GM23248 (cell line): ENCODE measurements at places on chromosomes 4 and X.

- no peak overlapping the region for H3K27ac ChIP-seq
- DNase-seq, result no peak
- H3K4me3 ChIP-seq, result no peak overlapping the region
- no peaks in the 10 kb centered on the region for H3K27me3 ChIP-seq
- no peaks in the 10 kb centered on the region for H3K36me3 ChIP-seq
These were observed 34.5 kb upstream of the ALG13 start for GRCh38 chrX:111646515-111646914.

GRCh38 chr4:26815706-26816105 is 44.9 kb upstream of the STIM2 start:
- DNase-seq, result no peak
- no peak overlapping the region for H3K4me3 ChIP-seq
- H3K27ac ChIP-seq, result no peak overlapping the region
- H3K27me3 ChIP-seq, result no peaks in the 10 kb centered on the region
- H3K4me1 ChIP-seq, result peaks cover 6% of the 10 kb centered on the region

- H3K36me3 ChIP-seq, result peaks cover 30% of the 10 kb centered on the region
- H3K4me1 ChIP-seq, result peaks cover 19% of the 10 kb centered on the region
- H3K4me3 ChIP-seq, result peak overlapping the region; percentile 92
- peak; percentile 38 for DNase-seq
- no peaks in the 10 kb centered on the region for H3K27me3 ChIP-seq
- H3K27ac ChIP-seq, result no peak overlapping the region
These were observed 2.1 kb downstream of the HMGB2 start for GRCh38 chr4:173332021-173332487.

- H3K27ac ChIP-seq, result no peak overlapping the region
- H3K4me1 ChIP-seq, result no peaks in the 10 kb centered on the region
These were observed 804.7 kb upstream of the NDST4 start for GRCh38 chr4:115918149-115918548.

DNA sequence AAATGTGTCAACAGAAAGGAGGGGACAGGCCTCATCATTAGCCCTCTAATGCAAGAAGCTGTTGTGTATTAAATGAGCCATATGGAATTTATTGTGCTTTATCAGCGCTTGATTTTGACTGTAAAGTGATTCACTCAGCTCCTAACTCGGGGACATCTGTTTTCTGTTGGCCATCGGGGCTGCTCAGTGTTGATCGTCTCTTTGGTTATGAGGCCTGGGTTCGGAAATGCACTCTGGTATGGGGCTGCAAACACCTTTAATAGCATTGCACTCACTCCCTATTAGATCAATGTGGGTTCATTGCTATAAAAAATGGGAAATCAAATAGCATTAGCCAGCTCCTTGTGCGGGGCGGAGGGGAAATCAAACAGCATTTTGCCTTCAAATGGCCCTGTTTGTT is 6.4 kb downstream of the ARX start:
- peaks cover 55% of the 10 kb centered on the region for H3K27me3 ChIP-seq
- no peaks in the 10 kb centered on the region for H3K4me1 ChIP-seq
- no peak for DNase-seq
- H3K27ac ChIP-seq, result no peak overlapping the region
- H3K4me3 ChIP-seq, result no peak overlapping the region
- no peaks in the 10 kb centered on the region for H3K36me3 ChIP-seq

GRCh38 chr4:62407534-62407933 is 1207.4 kb downstream of the ADGRL3 start:
- DNase-seq, result no peak
- H3K4me1 ChIP-seq, result no peaks in the 10 kb centered on the region
- no peak overlapping the region for H3K27ac ChIP-seq
- no peaks in the 10 kb centered on the region for H3K36me3 ChIP-seq
- no peak overlapping the region for H3K4me3 ChIP-seq
- H3K27me3 ChIP-seq, result no peaks in the 10 kb centered on the region

DNA sequence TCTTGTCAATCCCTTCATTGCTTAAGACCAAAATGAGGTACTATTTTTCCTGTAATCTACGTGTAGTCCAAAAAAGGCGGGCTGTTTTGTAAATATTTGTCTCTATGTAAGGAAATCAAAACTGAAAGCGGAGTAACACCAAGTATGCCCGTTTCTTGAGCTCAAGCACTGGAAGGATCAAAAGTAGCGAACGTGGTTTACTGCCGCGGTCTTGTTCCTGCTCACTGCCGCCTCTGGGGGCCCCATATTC is 71.5 kb downstream of the AFF1 start:
- DNase-seq, result peak; percentile 91
- H3K36me3 ChIP-seq, result no peaks in the 10 kb centered on the region
- H3K4me3 ChIP-seq, result peak overlapping the region; percentile 92
- H3K4me1 ChIP-seq, result peaks cover 27% of the 10 kb centered on the region

- H3K36me3 ChIP-seq, result no peaks in the 10 kb centered on the region
- no peak overlapping the region for H3K27ac ChIP-seq
- H3K4me3 ChIP-seq, result no peak overlapping the region
These were observed 82.4 kb upstream of the KLF3 start for GRCh38 chr4:38581426-38582106.

- H3K27ac ChIP-seq, result no peak overlapping the region
- DNase-seq, result no peak
- H3K27me3 ChIP-seq, result no peaks in the 10 kb centered on the region
- H3K4me1 ChIP-seq, result no peaks in the 10 kb centered on the region
- no peak overlapping the region for H3K4me3 ChIP-seq
- no peaks in the 10 kb centered on the region for H3K36me3 ChIP-seq
These were observed 1235.3 kb downstream of the FSTL5 start for GRCh38 chr4:160928482-160928881.

DNA sequence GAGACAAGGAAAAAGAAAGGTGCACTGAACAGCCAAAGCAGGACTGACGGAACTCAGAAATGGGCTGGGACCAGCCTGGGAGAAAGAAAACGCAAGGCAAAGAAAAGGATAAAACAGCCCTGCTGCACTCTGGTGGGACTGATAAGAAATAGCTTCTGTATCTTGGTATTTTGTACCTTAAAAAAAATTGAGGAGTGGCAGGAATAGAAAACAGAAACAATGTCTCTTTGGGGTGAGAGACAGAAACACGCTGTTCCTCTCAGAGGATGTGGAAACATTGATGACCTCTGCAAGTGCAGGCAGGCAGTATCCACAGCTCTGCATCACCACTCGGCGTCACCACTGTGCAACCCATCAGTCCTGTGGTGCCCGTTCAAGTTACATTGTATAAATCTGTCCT is 152.5 kb upstream of the SPRY1 start:
- no peaks in the 10 kb centered on the region for H3K36me3 ChIP-seq
- no peaks in the 10 kb centered on the region for H3K27me3 ChIP-seq
- no peak overlapping the region for H3K4me3 ChIP-seq
- no peak overlapping the region for H3K27ac ChIP-seq
- 0 out of 2 replicates have a peak, but pooled peaks cover 11% of the 10 kb centered on the region for H3K4me1 ChIP-seq
- no peak for DNase-seq

DNA sequence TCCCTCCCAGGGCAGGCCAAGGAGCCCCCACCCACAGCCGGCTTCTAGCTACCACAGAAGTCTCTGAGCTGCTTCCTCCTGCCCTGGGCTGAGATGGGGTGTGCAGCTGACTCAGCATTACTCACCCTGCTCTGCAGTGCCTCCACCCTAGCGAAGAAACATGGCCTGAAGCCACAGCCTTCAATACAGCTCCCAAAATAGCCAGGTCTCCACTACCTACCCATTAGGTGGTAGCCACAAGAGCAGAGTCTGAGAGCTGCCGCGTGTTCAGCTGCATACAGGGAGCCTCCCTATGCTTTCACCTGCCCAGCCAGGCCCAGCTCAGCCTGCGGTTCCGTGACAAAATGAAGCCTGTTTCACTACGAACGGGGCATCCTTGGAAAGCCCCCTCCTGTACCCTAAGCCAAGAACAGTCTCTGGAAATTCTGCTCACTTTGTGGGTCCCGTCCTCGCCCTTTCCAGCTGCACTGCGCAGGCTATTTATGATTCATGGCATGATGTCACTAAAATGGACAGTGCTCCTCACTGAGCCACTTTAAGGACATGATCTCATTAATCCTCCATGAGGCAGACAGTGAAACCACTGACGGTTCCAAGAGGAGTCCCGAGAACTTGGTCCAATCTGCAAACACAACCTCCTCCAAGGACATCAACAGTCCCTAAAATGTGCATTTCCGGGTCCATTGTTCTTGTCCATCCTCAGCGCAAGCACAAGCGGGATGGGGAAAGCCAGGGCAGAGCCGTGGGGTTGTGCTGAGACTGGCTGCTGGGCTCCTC is 20.2 kb downstream of the WDR1 start:
- H3K4me1 ChIP-seq, result peaks cover 76% of the 10 kb centered on the region
- H3K4me3 ChIP-seq, result peak overlapping the region; percentile 38; the same call in 1 of the 2 replicates
- no peaks in the 10 kb centered on the region for H3K27me3 ChIP-seq
- H3K27ac ChIP-seq, result peak overlapping the region; percentile 99
- peak; percentile 96 for DNase-seq
- peaks cover 28% of the 10 kb centered on the region; the same call in 1 of the 2 replicates for H3K36me3 ChIP-seq

GRCh38 chr4:68079928-68080327 is 49.7 kb downstream of the TMPRSS11F start:
- H3K4me3 ChIP-seq, result no peak overlapping the region
- no peak for DNase-seq
- H3K27me3 ChIP-seq, result no peaks in the 10 kb centered on the region; the same call in 1 of the 2 replicates
- H3K36me3 ChIP-seq, result no peaks in the 10 kb centered on the region
- H3K27ac ChIP-seq, result no peak overlapping the region

DNA sequence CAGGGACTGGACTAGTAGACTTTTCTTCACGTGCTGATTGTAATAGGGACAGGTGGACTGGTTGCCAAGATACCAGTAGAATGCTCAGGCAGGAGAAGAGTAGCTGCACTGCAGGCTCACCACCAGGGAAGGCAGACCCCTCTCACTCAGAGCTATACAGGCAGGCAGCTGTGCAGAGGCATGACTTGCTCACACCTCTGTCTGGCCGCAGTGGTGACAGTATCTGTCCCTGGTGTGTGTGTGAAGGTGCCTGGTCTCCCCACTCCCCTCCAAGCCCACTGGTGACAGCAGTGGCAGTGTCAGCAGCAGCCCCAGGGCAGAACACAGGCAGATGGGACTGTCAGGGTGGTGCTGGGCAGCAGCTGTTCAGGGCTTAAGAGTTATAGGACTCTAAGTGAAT is 140.7 kb downstream of the RPS6KA6 start:
- H3K4me1 ChIP-seq, result no peaks in the 10 kb centered on the region
- H3K4me3 ChIP-seq, result no peak overlapping the region
- H3K27me3 ChIP-seq, result no peaks in the 10 kb centered on the region
- DNase-seq, result no peak

DNA sequence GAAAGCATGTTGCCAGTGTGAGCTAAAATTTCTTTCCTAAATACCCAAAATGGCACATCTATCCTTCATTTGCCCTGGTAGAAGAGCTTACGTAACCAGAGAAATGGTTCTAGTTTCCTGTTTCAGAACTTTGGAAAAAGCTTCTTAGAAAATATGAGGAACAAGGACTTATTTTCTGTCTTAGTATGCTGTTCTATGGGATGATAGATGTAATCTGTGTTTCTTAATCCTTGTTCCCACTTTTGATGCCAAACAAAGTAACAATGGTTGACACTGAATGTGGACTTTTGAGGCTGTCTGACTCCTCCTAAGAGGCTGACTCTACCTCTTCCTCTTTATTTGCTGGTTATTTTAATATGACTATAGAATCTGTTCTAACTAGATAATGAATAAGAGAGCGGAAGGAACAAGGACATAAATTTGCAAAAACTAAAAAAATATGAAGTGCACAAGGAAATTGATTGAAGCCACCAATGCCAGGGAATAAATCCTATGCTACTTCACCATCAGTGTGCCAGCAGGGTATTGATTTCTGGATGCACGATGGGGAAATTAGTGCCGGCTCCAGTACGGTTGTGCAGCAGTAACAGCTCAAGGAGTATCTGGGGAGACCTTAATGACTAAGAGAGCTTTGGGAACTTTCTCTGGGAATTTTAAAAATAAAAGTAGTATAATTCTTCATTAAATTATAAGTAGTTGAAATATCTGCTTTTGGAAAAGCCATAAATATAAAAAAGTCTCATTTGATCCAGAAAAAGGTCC is 39.4 kb upstream of the TET2 start:
- H3K27me3 ChIP-seq, result 0 out of 2 replicates have a peak, but pooled peaks cover 3% of the 10 kb centered on the region
- no peak overlapping the region for H3K4me3 ChIP-seq
- no peak overlapping the region for H3K27ac ChIP-seq

DNA sequence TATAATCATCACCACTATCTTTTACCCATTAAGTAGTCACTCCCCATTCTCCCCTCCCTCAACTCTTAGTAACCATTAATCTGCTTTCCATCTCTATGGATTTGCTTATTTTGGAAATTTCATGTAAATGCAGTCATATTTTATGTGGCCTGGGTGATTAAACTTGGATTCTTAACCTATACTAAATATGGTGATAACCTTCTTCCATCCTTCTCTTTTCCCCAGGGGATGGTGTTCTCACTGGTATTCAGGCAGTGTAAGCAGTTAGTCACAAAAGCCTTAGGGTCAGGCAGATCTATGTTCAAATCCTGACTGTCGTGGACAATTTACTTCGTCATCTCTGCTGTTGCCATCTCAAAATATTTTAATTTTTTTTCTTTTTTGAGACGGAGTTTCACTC is 29.6 kb downstream of the RAB40AL start:
- H3K4me1 ChIP-seq, result peaks cover 10% of the 10 kb centered on the region
- H3K36me3 ChIP-seq, result no peaks in the 10 kb centered on the region
- H3K4me3 ChIP-seq, result no peak overlapping the region
- DNase-seq, result peak; percentile 76
- H3K27ac ChIP-seq, result peak overlapping the region; percentile 79
- H3K27me3 ChIP-seq, result no peaks in the 10 kb centered on the region

GRCh38 chr4:80362578-80363181 is 27.1 kb downstream of the CFAP299 start:
- no peak overlapping the region for H3K4me3 ChIP-seq
- no peaks in the 10 kb centered on the region for H3K36me3 ChIP-seq
- H3K27me3 ChIP-seq, result no peaks in the 10 kb centered on the region
- DNase-seq, result peak; percentile 61
- no peak overlapping the region for H3K27ac ChIP-seq

- no peaks in the 10 kb centered on the region for H3K36me3 ChIP-seq
- peak overlapping the region; percentile 39 for H3K4me3 ChIP-seq
- peak overlapping the region; percentile 95 for H3K27ac ChIP-seq
- DNase-seq, result peak; percentile 100
These were observed 64.9 kb upstream of the SCOC start for GRCh38 chr4:140308366-140309123.

DNA sequence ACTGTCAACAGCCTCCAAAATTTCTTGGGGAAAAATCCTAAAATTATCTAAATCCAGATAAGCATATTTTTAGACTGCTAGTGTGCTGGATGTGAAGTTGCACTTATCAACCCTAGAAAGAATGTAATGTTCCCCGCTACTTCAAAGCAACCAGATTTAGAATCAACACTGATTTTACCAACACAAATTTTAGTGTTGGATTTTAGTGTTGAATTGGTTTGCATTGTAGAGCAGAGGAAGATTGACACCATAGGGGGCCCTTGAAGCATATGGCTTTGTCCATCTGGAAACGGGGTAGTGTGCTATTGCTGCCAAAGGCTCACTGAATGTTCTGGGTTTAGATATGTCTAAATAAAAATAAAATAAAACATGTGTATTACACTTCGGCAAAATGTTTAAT is 126.3 kb upstream of the EMCN start:
- H3K4me1 ChIP-seq, result peaks cover 6% of the 10 kb centered on the region; the same call in 1 of the 2 replicates
- H3K4me3 ChIP-seq, result no peak overlapping the region
- H3K27ac ChIP-seq, result no peak overlapping the region
- no peaks in the 10 kb centered on the region for H3K36me3 ChIP-seq
- no peak for DNase-seq
